ENCODE measurements at places on chromosomes 3 and 15. TPM values are rescaled to one million over a fixed set of nuclear protein-coding genes. Genes with fewer than 3 reads are reported as not detected.

DNA sequence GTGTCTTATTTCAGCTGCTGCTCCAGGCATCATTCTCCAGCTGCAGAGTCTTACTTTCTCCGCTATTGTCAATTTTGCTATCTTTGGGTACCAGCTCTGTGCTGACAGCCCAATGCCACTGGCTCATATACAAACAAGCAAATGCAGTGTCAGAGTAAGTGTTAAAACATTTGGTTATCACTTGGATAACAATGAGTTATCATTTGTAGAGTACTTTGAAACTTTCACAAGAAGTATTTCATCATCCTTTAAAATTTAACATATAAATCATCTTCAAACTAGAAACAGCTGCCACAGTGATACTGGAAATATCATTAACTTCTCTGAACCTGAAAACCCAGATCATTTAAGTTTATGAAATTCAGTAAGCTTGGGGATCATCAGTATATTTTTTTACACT, 13.8 kb downstream of the TSPAN3 start:
- peaks cover 17% of the 10 kb centered on the region for H3K36me3 ChIP-seq
- no peak for DNase-seq
- no peak overlapping the region for H3K27ac ChIP-seq
- no peak overlapping the region for H3K4me3 ChIP-seq
- peaks cover 67% of the 10 kb centered on the region for H3K4me1 ChIP-seq

DNA sequence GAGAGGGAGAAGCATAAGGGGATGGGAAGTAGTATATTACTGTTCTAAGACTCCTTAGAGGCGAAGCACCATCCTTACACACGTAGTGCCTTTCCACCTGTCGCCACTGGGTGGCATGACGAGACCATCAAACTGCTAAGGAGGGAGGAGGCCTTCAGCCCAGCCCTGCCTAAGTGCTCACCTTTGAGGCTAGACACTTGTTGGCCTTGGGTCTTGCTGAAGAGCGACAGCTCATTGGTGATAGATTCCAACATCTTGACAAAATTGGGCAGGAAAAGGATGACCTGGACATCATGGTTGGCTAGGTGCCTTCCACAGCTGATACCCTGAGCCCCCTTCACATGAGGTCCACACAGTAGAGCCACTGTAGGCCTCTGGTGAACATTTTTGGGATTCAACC, 19.6 kb downstream of the CLK3 start:
- H3K4me3 ChIP-seq, result no peak overlapping the region
- no peak for DNase-seq
- H3K36me3 ChIP-seq, result peaks cover 96% of the 10 kb centered on the region
- H3K27me3 ChIP-seq, result no peaks in the 10 kb centered on the region
- no peaks in the 10 kb centered on the region for H3K4me1 ChIP-seq
- H3K27ac ChIP-seq, result no peak overlapping the region

DNA sequence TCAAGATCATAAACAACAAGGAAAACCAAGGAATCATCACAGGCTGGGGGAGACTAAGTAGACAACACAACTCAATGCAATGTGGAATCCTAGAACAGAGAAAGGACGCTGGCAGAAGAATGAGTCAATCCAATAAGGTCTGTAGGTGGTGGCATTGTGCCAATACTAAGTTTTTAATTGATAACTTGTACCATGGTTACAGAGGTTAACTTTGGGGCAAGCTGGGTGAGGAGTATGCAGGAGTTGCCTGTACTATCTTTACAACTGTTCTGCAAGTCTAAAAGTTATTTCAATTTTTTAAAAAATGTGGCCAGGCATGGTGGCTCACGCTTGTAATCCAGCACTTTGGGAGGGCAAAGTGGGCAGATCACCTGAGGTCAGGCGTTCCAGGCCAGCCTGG, 46.2 kb downstream of the RORA start:
- no peaks in the 10 kb centered on the region for H3K27me3 ChIP-seq
- H3K4me3 ChIP-seq, result no peak overlapping the region
- no peak overlapping the region for H3K27ac ChIP-seq

- no peak for DNase-seq
- no peaks in the 10 kb centered on the region for H3K36me3 ChIP-seq
- peaks cover 16% of the 10 kb centered on the region for H3K4me1 ChIP-seq
Measured at GRCh38 chr3:133364704-133365103, 35.2 kb upstream of the BFSP2 start.

The NLGN1 gene
- 12.9 TPM for total RNA-seq

DNA sequence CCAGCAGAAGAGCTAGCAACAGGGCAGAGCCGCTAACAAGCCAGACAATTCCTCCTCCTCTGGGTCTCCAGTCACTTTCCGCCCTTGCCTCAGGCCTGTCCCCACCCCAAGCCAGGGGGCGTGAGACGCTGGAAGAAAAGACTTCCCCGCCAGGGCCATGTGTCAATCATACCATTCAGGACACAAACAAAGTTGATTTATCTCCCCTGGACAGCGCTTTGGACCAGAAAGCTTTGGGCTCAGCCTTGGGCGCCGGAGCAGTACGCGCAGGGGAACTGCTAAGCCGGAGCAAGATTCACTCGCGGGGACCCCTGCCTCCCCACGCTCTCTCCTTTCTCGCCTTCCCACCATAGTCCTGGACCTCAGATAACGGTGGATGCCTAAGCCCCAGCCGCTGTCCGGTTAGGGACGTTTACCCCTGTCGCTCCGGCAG, 479 bp downstream of the LRRC2 start:
- H3K27ac ChIP-seq, result no peak overlapping the region
- no peaks in the 10 kb centered on the region for H3K36me3 ChIP-seq
- H3K4me1 ChIP-seq, result peaks cover 16% of the 10 kb centered on the region

The STRIT1 gene
- total RNA-seq, result not detected

DNA sequence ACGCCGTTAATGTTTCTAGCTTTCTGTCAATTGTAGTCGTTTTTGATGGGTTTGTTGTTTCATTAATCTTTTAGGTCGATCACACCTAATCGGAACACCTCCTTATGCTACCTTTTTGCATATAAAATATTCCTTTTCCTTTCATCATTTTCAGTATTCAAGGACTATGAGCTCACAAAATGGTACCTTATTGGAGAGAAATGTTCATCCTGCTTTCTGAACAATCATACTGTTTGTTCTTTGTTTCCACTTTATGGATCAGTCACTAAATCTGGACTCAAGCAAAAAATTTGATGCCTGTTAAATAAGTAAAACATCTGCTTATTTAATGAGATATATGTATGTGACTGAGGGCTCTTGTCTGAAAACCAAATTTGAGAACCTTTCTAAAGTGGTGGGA, 1.1 kb downstream of the KIF15 start:
- no peak for DNase-seq
- H3K36me3 ChIP-seq, result no peaks in the 10 kb centered on the region
- no peak overlapping the region for H3K4me3 ChIP-seq
- no peaks in the 10 kb centered on the region for H3K27me3 ChIP-seq
- H3K27ac ChIP-seq, result no peak overlapping the region

The FOXL2NB gene
- total RNA-seq, result not detected

GRCh38 chr3:12415014-12415680, 69.1 kb upstream of the TSEN2 start:
- no peaks in the 10 kb centered on the region for H3K36me3 ChIP-seq
- H3K4me1 ChIP-seq, result no peaks in the 10 kb centered on the region
- no peak overlapping the region for H3K4me3 ChIP-seq
- H3K27ac ChIP-seq, result no peak overlapping the region

The CPLX3 gene
- total RNA-seq, result 0.33 TPM

DNA sequence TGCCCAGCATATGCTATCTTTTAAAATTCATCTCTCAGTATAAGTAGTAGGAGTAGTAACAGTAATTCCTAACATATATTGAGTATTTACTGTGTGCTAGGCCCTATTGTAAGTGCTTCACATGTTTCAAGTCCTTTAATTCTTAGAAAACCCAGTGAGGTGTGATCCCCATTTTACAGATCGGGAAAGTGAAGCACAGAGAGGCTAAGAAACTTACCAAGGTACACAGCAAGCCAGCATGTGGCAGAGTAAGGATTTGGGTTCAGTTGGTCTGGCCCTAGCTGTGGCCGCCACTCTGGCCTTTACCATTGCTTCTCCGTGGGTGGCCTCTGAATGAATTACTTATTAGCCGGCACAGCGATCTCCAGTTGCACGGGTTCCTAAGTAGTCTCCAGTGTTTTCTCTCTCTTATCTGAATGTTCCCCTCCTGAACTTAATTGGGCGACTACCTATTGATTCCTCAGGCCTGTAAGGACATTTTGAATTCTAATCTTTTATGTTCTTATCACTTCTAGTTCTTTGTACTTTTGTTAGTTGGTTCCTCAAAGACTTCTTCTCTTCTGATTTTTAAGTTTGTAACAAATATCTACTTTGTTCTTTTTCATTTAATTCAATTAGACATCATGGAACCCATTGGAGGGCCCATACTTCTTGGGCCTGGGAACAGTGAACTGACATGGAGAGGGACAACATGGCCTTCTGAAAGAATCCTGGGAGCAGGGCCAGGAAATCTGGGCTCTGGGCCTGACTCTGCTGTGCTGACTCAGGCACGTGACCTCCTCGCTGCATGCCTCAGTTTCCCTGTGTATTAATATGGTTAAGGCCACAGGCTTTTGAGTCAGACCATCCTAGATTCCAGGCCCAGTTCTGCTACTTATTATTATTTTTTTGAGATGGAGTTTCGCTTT, 11.6 kb downstream of the CLCN2 start:
- H3K4me1 ChIP-seq, result peaks cover 10% of the 10 kb centered on the region
- H3K27me3 ChIP-seq, result no peaks in the 10 kb centered on the region
- no peak overlapping the region for H3K4me3 ChIP-seq
- H3K27ac ChIP-seq, result no peak overlapping the region

DNA sequence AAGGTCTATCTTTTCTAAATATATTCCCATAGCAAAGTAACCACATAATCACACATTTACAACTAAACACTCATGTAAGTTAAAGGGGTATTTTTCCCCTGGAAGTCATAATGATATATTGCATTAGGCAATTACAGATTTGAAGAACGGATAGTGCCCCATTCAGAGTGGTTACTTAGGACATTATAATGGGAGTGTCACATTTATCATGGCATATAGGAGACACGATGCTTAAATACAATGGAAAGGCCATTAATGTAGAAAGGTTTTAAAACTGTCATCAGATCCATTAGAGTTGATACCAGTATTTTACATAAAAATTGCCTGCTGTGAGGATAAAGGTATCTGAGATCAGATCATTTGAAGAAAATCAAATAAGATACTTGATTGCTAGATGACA, 582.0 kb upstream of the SEMA6D start:
- H3K36me3 ChIP-seq, result no peaks in the 10 kb centered on the region
- no peak overlapping the region for H3K4me3 ChIP-seq
- no peak overlapping the region for H3K27ac ChIP-seq
- no peaks in the 10 kb centered on the region for H3K4me1 ChIP-seq
- DNase-seq, result no peak
- H3K27me3 ChIP-seq, result no peaks in the 10 kb centered on the region

DNA sequence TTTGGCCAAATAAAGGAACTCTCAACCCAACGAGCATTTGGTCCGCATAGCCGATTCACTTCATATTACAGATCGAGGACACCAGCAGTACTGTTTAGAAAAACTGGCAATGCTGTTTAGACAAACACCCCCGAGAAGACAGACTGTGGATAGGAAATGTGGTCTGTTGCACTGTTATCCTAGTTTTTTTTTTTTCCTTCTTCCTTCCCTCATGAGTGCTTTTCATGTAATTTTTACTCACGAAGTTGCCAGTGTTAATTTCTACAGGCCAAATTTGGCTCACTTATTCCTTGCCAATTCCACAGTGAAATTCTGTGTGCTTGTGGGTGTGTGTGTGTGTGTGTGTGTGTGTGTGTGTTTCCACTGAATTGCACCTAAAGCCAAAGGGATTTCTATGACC, 165.7 kb downstream of the FOXP1 start:
- no peak overlapping the region for H3K27ac ChIP-seq
- H3K27me3 ChIP-seq, result no peaks in the 10 kb centered on the region
- no peak overlapping the region for H3K4me3 ChIP-seq
- H3K4me1 ChIP-seq, result no peaks in the 10 kb centered on the region

The CHRM5 gene
- total RNA-seq, result not detected

The KCNAB1 gene
- 2.3 TPM for total RNA-seq

DNA sequence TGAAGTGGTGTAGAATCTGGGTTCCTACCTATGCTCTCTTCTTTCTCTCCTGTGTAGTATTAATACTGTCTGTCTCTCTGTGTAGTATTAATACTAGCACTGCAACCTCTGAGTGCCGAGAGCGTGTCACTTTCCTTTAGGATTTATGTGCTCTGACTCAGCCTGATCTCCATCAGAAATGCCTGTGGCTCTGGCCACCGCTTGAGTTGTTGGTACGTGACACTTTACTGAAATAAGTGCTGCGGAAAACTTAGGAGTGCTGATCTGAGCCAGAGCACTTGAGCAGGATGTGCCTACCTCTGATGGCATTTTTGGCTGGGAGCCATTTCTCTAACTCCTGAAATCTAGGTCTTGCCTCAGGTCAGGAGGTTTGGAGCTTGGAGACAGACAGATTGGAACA, 807.4 kb downstream of the SQOR start:
- no peak overlapping the region for H3K4me3 ChIP-seq
- H3K27ac ChIP-seq, result no peak overlapping the region
- no peaks in the 10 kb centered on the region for H3K36me3 ChIP-seq
- no peaks in the 10 kb centered on the region for H3K4me1 ChIP-seq

DNA sequence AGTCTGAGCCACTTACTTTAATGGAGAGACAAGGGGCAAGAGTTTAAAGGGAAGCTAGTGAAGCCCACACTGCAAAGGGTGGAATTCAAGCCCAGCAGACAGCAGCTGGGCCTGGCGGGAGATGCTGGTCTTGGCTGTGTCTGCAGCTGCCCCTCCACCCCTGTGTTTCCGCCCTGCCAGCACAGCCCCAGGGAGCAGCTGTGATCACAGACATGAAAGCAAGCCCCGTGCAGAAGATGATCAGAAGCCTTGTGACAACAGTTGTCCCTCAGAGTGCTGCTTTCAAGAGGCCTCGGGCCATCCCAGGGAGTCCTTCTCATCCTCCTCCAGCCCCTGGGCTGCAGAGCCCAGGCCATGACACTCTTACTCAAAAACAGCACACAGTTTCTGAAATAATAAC, 24.1 kb upstream of the SLC6A1 start:
- H3K4me1 ChIP-seq, result no peaks in the 10 kb centered on the region
- H3K36me3 ChIP-seq, result no peaks in the 10 kb centered on the region
- H3K4me3 ChIP-seq, result no peak overlapping the region
- peaks cover 71% of the 10 kb centered on the region for H3K27me3 ChIP-seq

DNA sequence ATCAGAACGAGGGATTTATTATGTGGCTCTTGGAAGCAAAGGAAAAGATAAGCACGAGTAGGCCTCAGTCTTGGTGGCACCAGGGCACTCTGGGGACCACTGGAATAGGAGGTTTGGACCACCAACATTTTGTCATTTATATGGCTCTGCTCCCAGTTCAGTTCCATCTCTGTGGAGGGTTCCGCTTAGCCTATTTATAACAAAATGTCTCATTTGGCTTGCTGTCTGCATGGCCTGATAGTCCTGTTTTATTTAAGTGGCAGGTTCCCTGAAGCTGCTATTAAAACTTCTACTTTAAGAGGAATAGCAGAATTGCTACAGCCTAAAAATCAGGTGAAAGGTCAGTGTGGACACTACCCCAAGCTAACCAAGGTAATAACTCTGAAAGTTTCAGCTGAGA, 27.2 kb downstream of the MAP2K5 start:
- no peaks in the 10 kb centered on the region for H3K36me3 ChIP-seq
- no peak overlapping the region for H3K27ac ChIP-seq
- no peaks in the 10 kb centered on the region for H3K27me3 ChIP-seq
- H3K4me3 ChIP-seq, result no peak overlapping the region
- no peak for DNase-seq
- H3K4me1 ChIP-seq, result no peaks in the 10 kb centered on the region

- H3K4me3 ChIP-seq, result peak overlapping the region; percentile 75
- H3K4me1 ChIP-seq, result peaks cover 39% of the 10 kb centered on the region
- H3K27me3 ChIP-seq, result peaks cover 3% of the 10 kb centered on the region
- H3K36me3 ChIP-seq, result no peaks in the 10 kb centered on the region
Measured at GRCh38 chr15:67840749-67841512, 1.1 kb upstream of the RNU6-1 start.

The ABCC5 gene
- total RNA-seq, result 9.8 TPM

Data from esophagus muscularis mucosa (tissue), 4 donors.